ENCODE measurements at places on chromosomes 5 and 9.

DNA sequence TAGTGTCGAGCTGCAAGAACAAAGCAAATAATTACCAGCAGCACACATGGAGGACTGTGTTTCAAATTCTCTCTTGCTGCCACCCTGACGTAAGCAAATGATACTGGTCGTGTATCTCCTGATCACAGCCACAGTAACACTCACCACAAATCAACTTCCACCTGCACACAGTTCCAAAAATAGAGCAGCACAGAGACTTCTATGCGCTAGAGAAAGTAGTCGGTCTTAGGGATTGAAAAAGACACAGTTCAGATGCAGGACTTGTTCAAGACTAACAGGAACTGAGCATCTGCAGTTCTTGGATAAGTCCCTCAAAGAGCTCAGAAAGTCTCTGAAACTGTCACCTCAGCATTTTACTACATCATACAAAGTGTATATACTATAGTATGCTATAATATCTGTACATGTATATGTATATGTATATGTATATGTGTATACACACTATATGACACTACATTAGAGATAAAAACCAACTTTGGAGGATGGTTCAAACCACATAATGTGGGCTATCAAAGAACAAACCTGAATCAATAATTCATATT lies 279.0 kb downstream of the GLIS3 start:
- no peak for DNase-seq

DNA sequence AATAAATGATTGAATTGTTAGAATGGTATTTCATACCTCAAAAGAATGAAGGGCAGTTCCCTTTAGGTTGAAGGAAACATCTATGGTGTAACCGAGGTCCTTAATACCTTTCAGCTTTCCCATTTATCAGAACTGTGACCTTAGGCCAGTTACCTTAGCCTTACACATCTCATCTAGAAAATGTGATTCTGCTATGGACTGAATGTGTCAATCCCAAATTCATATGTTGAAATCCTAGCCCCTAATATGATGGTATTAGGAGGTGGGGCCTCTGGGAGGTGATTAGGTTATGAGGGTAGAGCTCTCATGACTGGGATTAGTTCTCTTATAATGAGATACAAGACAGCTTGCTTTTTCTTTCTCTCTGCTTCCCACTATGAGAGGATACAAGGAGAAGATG lies 441.9 kb downstream of the PLK2 start:
- DNase-seq: no peak

DNA sequence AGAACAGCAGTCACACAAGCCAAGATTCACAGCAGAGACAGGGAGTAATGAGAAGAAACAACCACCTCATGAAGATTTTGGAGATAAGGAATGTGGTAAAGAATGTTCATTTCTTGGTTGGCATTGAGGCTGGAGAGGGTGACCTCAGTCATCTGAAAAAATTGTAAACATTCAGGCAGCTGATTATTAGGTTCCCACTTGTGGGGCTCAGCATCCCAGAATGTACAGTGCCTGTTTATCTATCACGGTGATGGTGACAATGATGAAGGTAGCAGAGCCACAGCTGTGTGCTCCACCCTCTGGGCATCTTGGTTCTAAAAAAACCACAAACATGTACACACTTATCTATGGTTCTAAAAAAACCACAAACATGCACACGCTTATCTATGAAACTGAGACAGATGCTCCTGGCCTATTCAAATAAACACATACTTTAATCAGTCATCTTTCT lies 143.9 kb upstream of the MOCS2 start:
- no peak for DNase-seq

DNA sequence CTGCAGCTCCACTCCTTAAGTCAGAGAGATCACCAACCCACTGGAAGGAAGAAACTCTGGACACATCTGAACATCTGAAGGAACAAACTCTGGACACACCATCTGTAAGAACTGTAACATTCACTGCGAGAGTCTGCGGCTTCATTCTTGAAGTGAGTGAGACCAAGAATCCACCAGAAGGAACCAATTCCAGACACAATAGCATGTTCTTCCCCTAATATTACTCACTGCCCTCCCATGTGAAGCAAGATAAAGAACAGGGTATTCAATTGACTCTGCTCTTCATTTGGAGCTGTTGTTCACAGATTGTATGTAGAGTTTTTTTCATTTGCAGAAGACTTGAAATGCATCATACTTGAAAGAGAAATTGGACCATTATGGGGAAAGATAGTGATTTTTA lies 10.8 kb downstream of the SAXO1 start:
- DNase-seq: no peak

GRCh38 chr5:124963236-124963919 lies 216.9 kb upstream of the ZNF608 start:
- no peak for DNase-seq

- no peak for DNase-seq
Observed at GRCh38 chr5:146337928-146338327, 711 bp upstream of the POU4F3 start.

GRCh38 chr9:94627287-94627686 lies 12.0 kb downstream of the FBP1 start:
- no peak for DNase-seq

GRCh38 chr5:108321341-108321740 lies 60.6 kb downstream of the FBXL17 start:
- DNase-seq: no peak

- DNase-seq: no peak
Observed at GRCh38 chr5:93571114-93571949, 9.7 kb downstream of the NR2F1-AS1 start.

GRCh38 chr5:165258197-165258771 lies 1752.9 kb downstream of the MAT2B start:
- DNase-seq: no peak

GRCh38 chr9:112121633-112122032 lies 53.5 kb downstream of the SUSD1 start:
- DNase-seq: no peak

GRCh38 chr5:76608833-76609232 lies 14.4 kb downstream of the F2RL2 start:
- no peak for DNase-seq

GRCh38 chr9:90517103-90517502 lies 125.5 kb downstream of the DIRAS2 start:
- DNase-seq: no peak

GRCh38 chr5:148135091-148136048 lies 33.0 kb upstream of the SPINK14 start:
- no peak for DNase-seq

DNA sequence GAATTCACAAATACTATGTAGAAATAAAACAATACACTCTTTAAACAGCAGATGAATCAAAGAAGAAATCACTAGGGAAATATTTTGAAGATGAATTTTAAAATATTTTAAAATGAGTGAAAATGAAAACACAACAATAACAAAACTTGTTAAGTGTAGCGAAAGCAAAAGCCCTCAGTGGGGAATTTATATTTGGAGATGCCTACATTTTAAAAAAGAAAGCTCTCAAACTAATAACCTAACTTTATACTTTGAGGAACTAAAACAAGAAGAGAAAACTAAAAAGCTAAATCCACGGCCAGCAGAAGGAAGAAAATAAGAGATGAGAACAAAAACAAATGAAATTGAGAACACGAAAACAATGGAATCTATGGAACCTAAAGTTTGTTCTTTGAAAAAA lies 22.7 kb downstream of the SPDL1 start:
- DNase-seq: no peak

DNA sequence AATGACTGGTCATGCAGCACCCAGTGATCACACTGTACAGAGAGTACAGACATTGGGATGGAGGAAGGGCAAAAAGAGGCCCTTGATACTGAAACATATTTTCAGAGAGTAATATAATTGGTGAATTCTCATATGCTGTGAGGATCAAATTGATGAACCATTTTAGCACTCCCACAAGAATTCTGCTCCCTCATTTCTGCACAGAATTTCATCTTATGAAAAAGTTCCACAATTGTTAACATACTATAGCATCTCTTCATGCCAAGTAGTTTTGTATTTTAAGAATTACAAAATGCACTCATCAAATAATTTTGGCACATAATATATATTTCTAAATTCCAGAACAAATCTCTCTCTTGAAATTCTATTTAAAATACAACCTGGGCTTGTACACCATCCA lies 351.2 kb downstream of the PDE4D start:
- no peak for DNase-seq

DNA sequence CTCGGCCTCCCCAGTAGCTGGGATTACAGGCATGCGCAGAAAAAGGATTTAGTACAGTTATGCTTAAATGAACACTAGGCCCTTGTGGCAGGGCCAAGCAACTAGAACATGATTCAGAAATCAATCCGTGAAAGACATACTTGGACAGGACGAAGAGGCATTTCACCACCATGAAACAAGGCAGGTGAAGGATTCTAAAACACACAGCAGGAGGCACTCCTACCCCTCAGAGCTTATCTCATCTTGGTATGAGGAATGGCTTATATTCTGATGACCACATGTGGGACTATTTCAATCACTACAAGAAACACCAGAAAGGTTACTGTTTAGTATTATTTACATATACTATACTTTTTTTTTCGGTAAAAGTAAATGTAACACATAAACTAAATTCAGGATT lies 15.7 kb downstream of the OR2S2 start:
- no peak for DNase-seq

DNA sequence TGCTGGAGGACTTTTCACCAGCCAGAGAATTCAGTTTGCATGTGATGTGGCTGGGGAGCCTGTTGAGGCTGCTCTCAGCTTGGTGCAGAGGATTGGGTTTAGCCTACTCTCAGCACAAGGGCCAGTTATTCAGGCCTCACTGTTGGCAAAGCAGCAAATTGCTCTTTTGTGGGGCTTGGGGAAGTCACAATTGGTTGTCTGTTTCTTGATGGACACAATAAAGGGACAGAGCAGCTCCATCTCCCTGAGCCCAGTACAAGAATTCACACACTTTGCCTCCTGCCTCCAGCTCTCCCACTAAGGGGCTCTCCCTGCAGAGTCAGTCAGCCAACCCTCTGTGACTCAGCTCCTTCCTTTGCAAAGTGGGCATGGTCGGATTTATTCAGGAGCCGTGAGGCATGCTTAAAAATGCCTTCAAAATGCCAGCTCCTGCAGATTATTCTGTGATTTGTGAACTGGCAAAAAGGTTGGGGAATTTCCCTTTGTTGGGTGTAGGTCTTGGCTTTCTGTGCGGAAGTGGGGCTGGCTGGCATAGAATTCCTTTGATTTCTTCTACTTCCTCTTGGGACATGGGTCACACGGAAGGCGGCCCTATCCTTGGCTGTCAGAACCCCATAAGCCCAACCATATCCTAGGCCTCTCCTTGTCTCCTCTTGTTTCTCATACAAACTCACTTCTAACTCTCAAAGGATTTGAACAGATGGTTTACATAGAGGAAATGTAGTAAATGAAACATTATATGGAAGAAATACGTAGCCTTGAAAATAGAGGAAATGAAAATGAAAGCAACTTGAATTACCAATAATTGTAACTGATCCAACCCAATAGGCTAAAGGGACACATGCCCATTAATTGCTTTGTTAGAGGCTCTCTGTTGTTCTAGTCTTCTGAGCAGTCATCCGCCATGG lies 118.7 kb upstream of the CD180 start:
- DNase-seq: no peak

DNA sequence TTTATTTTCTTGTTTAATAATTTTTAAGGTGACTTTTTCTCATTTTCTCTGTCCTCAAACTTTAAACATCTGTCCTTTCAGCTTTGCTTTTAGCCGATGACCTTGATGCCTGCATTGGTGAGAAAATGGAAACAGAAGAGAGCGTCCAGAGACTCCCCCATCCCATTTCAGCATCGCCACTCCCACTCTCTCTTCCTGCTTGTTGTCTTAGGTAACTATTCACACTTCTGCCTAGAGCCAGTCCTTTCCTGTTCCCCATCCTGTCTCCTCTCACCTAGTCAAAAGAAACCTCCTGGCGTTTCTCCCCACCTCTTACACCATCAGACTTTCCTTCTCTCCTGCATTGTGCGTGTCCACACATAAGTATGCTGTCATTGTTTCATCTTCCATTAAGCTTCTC lies 124.6 kb downstream of the MAST4 start:
- DNase-seq: no peak

DNA sequence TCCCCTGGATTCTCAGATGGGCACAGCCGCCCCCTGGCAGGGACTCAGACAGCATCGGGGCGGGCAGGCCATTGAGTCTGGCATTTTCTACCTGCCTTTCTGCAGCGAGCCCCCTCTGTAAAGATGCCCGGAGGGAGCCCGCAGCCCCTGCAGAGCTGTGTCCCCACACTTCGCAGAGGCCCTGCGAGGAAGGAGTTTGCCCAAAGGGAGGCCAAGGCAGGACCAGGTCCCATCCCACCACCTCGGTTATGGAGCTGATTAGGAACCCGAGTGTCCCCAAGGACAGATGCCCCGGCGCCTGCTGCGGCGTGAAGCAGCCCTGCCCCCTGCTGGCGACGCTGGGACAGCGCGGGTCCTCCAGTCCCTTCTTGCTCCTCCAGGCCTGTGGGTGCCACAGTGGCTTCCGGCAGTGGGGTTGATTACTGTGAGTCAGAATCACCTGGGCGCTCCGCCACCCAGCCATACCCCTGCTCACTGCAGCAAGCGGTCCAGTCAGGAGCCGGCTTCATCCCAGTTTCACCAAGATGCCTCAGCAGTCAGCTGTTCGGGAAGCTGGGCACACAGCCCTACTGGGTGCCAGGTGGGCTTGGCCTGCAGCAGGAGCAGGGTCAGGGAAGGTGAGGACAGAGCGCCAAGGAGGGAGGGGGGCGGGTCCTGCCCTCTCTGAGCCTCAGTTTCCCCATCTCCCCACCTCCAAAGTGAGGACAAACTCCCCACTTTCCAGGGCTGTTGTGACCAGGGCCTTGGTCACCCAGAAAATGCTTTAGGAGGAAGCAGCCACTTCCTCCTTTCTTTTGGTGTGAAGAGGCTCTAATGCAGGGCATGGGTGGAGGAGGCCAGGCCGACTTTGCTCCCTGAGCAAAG lies 117.2 kb downstream of the RXRA start:
- DNase-seq: peak; percentile 78

DNA sequence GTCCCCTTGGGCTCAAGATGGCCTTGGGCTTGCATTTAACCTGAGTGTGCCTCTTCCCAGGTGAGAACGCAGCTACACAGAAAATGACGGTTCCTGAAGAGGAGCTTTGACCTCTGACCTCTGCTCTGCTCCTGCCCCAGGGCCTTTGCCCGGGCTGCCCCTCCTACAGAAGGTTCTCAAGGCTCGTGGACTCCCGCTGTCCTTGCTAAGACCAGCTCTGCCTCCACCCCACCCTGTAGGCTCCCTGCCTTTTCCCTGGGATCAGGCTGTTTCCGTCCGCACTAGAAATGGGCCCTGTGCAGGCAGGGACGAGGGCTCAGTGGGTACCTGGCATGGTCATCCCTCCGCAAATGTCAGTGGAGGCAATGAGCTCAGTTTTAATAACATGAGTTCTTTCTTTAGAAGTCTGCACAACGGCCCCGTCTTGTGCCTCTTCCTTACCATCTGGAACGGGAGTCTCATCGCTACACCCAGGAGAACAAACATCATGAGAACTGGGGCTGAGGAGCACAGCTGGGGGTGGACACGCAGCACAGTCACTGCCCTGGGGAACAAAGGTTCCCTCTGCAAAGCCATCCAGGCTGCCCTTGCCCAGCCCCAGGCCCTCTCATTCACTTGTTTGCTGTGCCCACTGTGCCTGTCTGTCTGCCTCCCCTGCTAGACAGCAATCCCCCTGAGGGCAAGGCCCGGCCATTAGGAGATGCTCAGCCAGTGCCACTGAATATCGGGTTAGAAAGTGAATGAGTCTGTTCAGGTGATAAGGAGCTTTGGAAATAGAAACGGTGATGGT lies 26.7 kb upstream of the LPCAT1 start:
- DNase-seq: no peak

GRCh38 chr9:25029743-25030142 lies 484.0 kb upstream of the IZUMO3 start:
- no peak for DNase-seq

- no peak for DNase-seq
Observed at GRCh38 chr5:151027961-151028479, 7.6 kb downstream of the GPX3 start.

GRCh38 chr9:22040760-22041159 lies 31.7 kb upstream of the CDKN2B start:
- DNase-seq: no peak

Data from stimulated activated CD8-positive, alpha-beta memory T cell treated with anti-CD3 and anti-CD28 coated beads, Interleukin-4, amount 100 ng/mL, for 1 hour (primary cell).